T-helper 1 cell (primary cell): ENCODE measurements at places on chromosomes 5 and 9.

GRCh38 chr5:100518377-100518776, 16.8 kb upstream of the FAM174A start:
- no peak for DNase-seq

DNA sequence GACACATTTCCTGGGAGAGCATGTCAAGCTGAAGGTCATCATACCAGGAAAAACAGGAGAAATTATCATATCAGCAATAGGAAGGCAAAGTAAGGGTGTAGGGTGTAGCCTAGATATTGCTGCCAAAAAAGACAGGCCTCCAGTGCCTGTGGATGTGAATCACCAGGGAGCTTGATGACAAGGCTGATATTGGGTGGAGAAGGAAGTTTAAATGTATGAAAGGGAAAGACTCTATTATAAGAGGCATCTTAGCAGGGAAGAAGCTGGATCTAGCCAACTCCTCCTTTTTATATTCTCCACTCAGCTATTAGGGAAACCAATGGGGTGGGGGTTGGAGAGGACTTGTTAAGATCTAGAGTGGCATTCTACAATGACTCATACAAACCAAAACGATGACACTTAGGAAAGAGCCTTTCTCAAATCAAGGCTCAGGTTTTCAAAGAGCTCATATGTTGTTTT, 13.4 kb upstream of the TXNDC8 start:
- DNase-seq: no peak

- DNase-seq: no peak
Observed at GRCh38 chr5:96616801-96617200, 45.4 kb upstream of the CAST start.

DNA sequence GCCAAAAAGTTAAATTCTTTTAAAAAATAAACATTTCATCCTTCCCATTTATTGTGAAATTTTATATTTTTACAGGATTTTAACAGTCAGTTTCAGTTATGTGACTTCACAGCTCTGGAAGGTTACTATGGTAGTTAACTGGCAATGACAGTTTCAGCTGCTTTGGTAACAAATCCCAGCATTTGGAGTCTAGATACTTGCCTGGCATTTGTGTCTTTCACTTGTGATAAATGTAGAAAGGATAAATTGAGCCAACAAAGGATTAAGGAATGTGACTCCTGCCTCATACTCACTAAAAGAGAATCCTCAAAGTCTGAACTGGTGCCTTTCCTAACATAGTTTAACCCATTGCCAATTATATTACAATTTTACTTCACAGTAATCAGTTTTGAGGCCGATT, 315.5 kb downstream of the FER start:
- no peak for DNase-seq

GRCh38 chr9:70552561-70552960, 138.1 kb upstream of the KLF9 start:
- DNase-seq: no peak

DNA sequence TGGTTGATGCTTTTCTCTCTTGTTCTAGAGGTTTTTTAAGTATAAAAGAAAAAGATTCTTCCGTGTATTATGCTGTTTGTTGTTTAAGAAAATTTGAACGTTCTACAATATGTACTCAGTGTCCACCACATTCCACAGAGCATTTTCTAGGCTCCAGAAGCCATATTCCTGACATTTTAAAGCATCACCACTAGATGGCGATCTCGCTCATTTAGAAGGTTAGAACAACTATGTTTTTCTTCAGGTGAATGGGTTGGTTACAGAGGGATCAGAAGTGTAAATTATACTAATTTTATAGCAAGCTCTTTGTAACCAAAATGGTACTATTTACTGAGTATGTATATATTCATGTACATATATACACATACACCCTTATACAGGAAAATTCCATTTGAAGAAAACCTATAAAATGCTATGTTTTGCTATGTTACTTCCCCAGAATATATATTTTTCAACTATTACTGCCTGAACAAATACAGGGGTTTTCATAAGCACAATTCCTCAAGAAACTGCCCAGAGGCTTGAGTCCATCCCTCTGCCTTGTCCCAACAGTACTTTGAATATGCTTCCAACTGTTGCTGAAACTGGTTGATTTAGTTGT, 284.3 kb downstream of the CCDC171 start:
- peak; percentile 1 for DNase-seq

DNA sequence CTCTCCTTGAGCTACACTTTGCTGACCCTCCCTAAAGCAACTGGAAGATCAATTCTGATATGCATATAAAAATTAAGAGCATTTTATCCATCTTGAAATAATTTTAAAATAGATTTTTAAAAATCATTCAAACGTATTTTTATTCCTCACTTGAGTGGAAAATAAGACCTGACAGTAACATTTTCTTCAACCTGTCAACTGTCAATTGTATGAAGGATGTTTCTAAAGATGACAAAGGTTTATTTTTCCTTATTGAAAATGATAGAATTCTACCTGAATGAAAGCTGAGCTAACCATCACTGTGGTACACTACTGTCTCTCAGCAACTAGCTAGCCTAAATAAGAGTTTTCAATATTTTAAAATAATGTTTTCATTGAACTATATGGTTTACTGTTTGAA, 7.0 kb downstream of the EFNA5 start:
- no peak for DNase-seq

DNA sequence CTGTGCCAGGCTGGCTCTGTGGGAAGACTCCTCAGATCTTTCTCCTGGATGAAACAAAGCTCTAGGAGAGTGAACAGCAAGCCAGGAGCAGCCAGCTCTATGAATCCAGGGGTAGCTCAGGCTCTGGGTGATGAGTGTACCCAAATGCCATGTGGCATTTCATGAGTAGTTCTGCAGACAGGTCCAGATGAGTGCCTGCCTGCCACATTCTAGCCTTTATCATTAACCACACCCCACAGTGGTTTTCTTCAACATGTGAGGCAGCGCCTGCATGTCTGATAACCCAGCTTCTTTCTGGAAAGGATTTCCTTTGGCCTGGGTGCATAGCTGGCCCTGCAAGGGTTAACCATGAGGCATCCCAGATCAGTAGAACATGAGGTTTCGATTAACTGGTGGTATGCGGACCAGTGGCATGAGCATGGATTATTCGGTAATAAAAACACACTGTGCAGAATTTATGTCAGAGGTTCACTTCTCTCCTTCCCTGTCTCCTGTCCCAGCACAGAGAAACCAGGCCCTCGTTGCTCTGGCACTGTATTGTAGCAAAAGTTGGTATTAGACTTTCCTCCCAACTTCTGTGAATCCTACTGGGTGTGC, 381.9 kb upstream of the ZNF462 start:
- DNase-seq: no peak

GRCh38 chr5:84092738-84093137, 291.9 kb downstream of the EDIL3 start:
- DNase-seq: no peak

- no peak for DNase-seq
Observed at GRCh38 chr9:9133526-9133925, 1333.9 kb upstream of the DMAC1 start.

- DNase-seq: no peak
Observed at GRCh38 chr5:104088876-104089778, 526.5 kb upstream of the NUDT12 start.

DNA sequence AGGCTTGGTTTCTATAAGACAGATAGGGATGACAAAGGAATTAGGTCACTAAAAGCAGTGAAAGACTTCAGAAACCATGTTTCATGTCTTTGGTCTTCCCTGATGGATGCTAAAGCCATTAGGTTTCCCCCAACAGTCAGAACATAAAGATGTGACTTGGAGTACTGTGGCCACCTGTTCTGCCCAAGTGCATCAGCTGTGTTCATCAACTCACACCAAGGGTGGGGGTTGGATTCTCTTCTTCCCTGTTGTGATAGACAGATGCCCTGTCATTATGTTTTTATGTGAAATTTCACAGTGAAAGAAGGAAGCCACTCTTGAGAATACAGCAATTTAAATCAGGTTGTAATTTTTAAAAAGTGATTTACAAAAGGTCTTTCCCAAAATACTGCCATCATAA, 196.8 kb downstream of the SH3GL2 start:
- DNase-seq: no peak

DNA sequence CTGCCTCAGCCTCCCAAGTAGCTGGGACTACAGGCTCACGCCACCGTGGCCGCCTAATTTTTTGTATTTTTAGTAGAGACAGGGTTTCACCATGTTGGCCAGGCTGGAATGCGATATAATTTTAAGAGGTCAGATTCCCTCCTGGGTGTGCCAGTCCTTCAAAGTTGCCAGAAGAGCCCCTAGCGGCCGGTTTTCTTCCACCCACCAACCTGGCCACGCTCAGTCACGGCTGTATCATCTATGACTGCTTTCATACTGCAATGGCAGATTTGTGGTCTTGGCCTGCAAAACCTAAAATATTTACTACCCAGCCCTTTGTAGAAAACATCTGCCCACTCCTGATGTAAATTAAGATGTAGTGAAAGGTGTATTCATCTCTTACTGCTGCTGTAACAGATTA, 117.5 kb upstream of the BASP1 start:
- no peak for DNase-seq

DNA sequence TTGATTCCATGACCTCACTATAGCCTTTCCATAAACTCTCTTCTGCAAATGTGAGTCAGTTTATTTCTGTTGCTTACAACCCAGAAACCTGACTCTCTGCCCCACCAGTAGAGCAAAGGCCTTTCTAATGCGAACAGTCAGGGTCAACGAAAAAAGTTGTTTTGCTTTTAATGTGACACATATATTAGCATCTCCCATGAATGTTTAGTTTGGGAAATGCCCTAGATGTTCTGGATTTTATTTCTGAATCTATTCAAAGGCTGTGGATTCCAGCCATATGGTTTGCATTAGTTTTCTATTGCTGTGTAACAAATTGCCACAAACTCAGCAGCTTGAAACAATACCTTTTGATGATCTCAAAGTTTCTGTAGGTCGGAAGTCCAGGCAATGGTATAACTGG, 193.5 kb downstream of the GNA14 start:
- DNase-seq: no peak

GRCh38 chr5:166382031-166382430, 1909.4 kb upstream of the WWC1 start:
- DNase-seq: no peak

DNA sequence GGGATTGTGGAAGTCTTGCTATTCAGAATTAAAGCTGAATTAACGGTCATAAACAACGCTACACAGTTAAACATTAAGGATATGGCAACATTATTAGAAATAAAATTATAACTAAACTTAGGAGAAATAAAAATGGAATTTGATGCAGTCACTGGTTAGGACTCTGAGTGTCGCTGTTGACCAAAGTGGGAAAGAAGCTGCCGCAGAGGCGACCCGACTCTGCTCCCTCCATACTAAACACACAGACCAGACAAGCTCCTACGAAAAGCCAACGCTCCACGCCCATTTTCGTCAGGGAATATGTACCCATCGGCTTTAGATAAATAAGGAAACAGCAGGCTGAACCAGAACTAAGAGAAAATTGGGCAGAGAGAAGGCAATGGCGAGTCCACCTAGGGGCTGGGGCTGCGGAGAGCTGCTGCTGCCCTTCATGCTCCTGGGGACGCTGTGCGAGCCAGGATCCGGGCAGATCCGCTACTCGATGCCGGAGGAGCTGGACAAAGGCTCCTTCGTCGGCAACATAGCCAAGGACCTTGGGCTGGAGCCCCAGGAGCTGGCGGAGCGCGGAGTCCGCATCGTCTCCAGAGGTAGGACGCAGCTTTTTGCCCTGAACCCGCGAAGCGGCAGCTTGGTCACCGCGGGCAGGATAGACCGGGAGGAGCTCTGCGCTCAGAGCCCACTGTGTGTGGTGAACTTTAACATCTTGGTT, at the start of gene PCDHGA5:
TSS of gene PCDHGA5 (plus strand) at position 211 of the 709 bp plus-strand sequence. CDS start at position 380, 169 bp downstream.
- DNase-seq: no peak

DNA sequence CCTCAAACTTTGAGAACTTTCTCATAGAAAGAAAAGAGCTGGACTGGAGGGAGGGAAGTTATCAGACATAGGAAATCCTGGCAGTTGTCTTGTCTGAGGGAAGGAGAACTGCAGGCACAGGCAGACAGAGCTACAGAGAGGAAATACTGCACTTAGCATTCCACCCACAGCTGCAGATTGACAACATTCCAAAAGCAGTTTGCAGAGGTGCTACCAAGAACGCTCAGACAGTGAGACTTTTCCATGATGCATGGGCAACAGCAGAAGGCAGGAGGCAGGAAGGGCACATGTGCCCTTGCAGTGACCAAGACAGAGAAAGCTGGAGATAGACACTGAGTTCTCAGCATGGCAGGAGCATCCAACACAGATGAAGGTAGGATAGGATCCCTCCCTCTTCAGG, 327.5 kb upstream of the ZNF462 start:
- no peak for DNase-seq

DNA sequence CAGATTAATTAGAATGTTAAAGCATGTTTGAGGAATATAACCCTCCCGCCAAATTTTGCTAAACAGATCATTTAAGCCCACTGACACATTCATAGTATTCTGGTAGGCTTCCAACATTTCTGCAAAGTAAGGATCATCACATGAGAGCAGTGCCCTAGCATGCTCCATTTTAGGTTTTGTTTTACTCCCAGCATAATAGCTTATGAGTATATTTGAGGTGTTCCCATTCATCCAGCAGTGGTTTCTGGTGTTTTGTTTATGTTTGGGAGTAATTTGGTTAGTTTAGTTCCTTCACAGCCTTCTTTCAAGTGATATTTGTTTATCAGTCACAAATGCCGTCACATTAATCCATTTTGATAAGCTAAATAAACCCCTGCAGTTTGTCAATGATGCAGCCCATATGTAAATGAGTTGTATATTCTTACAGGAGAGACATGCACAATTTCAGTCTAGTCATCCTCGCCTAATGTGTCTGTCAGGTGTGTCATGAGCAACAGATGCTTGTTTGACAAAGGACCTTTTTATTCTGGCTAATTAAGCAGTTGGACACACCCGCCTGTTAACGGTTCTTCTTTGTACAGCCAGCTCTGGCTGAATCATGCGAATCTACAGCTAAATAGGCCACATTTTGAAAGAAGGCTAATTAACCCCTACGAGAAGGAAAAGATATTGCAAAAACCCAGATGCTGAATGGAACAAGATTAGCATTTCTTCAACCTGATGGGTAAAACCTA, 124.4 kb downstream of the RFX3 start:
- no peak for DNase-seq

- DNase-seq: no peak
Observed at GRCh38 chr5:133340822-133341221, 271.5 kb downstream of the FSTL4 start.

GRCh38 chr9:114678130-114678529, 3.9 kb downstream of the TEX48 start:
- DNase-seq: no peak

DNA sequence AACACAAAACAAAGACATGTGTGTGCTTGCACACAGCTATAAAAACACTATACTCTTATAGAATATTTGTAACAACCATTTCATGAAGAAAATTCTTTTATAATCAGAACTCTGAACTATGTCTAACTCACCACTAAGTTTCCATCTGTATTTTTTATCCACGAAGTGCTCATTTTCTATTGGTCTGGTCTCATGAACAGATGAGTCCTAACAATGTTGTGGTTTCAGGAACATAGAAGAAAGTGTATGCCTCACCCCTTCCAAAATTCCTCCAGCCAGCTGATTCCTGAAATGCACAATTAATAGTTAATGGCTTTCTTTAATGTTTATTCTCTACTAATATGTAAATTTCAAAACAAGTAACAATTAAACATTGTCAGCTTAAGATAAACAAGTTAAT, 325.3 kb upstream of the GRAMD2B start:
- DNase-seq: no peak

GRCh38 chr9:136773386-136774044, 9.2 kb upstream of the LCN15 start:
- no peak for DNase-seq
